Tibial nerve (tissue), 4 donors: ENCODE measurements at places on chromosomes 2 and 18.

- DNase-seq = no peak
Measured at GRCh38 chr2:180717588-180717987, 262.8 kb upstream of the UBE2E3 start.

DNA sequence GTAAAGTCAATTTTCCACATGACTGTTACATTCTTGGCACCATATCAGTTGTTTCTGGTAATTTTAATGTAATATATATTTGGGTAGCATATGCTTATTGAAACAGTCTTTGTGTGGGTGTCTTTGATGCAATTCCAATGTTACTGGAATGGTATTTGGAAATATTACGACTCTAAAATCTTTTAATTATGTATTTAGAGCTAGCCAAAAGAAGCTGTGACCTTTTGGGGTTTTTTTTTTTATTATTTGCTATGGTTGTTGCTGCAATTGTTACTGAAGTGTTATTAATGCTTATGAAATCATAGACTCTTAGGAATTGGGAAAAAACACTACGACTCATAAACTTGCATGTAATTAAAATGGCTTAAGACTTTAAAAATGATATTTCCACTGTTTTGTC lies 95.9 kb downstream of the AOX1 start:
- no peak for DNase-seq

DNA sequence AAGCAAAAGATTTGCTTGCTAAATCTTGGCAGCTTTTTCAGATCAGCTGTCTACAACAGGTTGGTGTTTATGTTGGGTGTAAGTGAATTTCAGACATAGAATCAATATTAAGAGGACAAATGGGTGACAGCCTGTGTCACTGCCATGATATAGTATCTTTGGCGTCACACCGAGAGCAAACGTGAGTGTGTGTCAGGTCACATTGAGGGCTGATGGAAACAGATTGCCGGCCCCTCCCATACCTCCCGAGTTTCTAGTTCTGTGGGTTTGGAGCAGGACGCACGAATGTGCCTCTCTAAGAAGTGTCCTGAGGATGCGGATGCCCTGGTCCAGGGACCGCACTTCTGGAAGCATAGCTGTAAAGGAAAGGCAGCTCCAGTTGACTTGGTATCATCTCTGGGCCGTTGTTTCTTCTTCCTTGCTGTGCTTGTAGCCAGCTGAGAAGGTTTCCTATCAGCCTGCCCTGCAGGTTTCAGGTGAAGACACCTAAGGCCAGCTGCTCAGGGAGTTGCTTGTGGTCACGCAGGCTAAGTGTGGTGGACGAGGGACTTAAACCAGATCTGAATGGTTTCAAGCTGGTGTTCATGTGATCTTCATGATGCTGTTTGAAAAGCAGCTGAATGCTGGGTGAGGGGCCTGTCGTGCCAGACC lies 6.4 kb downstream of the AGAP1 start:
- no peak for DNase-seq

DNA sequence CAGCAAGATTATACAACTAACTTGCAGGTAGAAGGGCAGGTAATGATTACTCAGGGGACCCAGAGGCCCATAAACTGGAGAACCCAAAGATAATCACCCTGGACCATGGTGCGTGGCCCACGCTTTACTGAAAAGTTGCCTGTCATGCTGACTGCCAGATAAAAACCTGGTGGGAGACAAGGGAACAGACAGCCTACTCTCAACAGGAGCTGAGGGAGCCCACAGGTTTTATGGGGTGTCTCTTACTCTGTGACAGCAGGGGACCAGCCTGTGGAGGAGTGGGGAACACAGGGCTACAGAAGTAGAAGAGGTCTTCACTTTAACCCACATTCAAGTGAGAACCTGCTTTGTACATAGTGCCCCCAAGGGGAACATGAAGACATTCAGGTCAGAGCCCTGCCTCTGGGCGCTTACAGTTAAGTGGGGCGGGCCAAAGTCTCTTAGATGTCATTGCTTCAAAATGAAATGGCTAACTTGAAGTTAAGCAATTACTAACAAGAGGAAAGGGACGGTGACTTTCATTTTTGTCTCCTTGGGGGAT lies 60.4 kb downstream of the DHRS9 start:
- no peak for DNase-seq

DNA sequence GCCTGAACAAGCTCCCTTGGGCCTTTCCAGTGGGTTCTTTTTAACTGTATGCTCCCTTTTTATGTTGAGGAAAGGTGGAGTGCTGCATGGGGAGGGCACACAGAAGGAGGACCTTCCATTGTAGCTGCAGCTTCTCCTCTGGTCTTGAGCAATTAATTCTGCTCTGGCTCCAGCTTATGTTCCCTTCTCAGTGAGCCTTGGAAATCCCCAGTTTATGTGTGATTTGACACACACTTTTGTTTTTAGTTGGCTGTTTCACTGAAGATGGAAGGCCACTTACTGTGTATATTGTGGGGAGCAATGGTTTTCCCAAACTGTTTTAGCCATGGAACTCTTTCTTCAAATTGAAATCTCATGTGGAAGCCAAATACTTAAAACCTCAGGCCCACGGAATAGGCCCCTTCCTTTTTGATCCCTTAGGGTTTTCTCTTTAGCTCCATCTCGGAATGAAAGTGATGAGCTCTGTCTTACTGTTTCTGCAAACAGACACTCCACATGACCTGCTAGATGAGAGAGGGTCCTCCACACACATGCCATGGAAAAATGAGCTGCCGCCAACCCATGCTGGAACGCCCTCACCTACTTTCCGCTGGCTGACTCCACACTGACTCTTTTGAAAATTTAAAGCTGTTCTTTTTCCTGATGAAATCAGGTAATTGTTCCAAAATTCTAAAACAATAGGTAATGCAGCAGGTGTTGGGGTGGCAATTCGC lies 280.9 kb upstream of the SIX2 start:
- DNase-seq = no peak

DNA sequence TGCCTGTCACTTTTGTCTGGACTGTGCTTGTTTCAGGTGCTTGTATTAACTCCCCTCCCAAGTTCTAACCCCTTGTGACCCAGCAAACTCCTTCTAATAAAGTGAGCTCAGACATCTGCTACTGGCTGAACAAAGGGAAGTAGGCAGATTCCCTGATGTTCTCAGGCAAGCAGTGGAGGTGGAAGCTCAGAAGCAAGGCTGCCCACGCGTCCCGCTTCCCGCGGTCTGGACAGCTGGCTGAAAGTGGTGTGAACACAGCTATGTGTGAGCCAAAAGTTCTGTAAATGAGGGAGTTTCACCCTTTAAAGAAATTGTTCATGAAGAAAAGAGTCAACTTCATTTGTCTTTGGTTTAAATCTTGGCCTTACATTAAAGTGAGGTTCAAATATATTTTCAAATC lies 40.0 kb downstream of the NAPG start:
- no peak for DNase-seq

GRCh38 chr2:72136933-72137497 lies 10.6 kb downstream of the CYP26B1 start:
- DNase-seq = no peak

- no peak for DNase-seq
Measured at GRCh38 chr2:212970132-212970531, 181.3 kb downstream of the IKZF2 start.

DNA sequence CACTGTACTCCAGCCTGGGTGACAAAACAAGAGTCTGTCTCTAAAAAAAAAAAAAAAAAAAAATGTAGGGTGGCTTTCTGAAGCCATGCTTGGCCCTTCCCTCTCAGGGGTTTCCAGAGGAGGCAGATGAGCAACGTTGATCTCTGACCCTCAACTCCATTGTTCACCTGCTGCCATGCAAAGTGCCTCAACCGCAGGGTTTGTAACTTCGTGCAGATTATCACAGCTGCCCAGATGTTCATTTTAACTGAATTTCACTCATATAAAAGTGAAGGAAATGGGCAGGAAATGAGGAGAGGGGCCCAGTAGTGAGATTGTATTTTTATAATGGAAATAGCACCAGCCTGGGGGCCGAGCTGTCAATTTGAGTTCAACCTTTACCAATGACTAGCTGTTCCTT lies 14.9 kb upstream of the B3GNT2 start:
- DNase-seq = no peak

- no peak for DNase-seq
Measured at GRCh38 chr18:68779169-68779568, 18.7 kb upstream of the CCDC102B start.

DNA sequence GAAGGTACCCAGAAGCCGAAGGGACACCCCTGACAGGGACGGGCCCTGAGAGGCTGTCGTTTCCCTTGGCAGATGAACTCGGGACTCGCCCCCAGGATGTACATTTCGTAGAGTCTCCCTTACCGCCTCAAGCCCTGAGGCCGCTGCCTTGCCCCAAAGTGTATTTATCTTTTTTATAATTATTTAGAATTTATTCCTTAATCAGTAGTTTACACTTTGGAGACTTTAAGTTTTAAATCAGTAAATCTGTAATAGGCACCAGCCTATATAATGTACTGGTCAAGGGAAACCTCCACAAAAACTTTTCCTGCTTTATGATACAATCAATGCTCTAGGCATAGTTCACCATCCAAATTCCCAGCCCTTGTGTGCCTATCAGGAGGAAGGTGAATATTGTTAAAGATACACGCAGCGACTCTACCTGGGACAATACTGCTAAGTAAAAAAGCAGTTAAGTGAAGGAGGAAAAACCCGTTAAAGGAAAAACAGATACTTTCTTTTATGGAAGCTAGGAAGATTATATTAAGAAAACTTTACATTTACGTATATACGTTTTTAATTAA lies 848 bp downstream of the VRK2 start:
- no peak for DNase-seq

- no peak for DNase-seq
Measured at GRCh38 chr2:51722311-51722710, 690.4 kb upstream of the NRXN1 start.
